ENCODE measurements at places on chromosomes 16 and 17.

GRCh38 chr17:82204831-82205719 lies 7.6 kb downstream of the CCDC57 start:
- DNase-seq = no peak

DNA sequence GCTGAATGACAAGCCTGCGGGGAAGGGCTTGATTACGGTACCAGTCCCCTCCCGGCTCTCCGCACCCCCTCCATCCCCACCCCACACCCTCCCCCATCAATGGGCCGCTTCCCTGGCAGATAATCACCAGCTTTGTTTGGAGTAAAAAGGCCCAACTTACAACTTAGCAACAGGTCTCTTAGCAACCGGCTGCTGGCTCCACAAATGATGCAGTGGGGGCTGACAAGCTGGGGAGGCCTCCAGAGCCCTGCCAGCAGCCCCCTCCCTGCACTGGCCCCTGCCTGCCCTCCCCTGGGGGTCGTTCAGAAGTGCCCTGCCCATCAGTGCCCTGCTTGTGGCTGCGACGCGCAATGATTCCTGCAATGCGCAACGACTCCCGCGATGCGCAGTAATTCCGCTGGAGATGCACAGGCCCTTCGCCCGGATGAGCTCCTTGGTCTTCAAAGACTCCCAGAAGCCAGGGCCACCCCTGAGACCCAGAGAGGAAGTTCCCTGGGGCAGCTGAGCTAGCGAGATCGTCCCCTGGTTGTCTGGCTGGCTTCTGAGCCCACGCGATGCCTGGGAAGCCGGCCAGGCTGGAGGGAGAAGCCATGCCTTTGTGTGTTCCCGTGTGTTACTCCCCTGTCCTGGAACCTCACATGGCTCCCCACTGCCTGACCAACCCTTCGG lies 23.3 kb downstream of the CPNE2 start:
- no peak for DNase-seq

DNA sequence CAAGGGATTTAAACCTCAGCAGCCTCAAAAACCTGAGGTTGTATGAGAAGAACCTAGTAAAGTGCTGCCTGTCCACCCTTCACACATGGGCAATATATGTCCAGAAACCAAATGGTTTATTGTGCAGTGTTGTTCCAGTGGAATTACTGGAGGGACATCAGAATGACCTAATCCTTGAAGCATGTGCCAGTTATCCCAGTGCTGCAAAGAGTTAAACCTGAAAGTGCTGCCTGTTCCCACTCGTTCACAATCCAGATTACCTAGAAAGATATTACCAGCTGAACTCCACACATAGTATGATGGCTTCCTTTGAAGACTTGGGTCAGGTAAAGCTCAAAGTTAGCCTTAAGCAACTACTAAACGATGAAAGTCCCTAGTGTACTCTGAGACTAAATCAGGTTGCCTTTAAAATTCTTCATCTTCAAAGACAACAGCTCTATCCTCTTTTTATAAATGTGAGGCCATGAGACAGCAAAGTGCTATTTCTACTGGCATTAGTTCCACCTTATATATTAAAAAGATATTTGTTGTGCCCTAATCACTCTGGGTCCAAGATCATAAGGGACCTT lies 133.1 kb downstream of the SNX11 start:
- DNase-seq = no peak

GRCh38 chr17:37747222-37747621 lies 2.4 kb upstream of the HNF1B start:
- DNase-seq = no peak

DNA sequence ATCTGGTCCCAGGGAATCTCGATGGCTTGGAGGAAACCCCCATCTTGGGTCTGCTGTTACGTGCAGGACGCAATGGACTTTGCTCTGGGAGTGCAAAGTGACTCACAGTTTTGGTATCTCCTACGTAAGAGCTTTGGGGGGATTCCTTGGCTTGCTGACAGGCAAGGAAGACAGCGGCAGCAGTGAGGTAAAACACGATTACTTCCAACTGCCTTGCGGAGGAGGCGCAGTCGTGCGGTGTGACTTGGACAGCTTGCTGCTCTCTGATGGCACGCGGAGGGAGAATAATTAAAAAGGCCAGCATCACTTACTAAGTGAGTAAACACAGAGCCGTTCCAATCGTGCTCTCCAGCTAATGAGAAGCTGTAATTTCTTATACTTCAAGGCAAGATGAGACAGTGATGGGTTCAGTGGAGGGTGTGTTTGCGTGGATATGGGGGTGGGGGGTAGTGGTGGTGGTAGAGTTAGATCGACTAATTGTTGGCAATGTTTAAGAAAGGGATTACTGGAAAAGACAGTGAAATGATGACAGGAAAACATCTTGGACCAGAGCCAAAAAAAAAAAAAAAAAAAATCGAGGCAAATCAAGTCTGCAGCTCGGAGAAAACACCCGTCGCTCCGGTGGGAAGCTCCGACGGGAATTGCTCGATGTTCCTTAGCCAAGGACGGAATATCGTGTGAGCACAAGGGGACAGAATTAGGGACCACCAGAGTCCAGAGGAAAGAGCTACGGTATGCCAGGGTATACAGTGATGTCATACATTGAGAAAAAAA lies 184.8 kb upstream of the ZFHX3 start:
- DNase-seq = no peak
